IMR-90 (cell line): ENCODE measurements at places on chromosomes 3 and 15.

GRCh38 chr15:53477981-53478766 is 281.3 kb downstream of the WDR72 start:
- no peak overlapping the region for H3K4me3 ChIP-seq
- no peaks in the 10 kb centered on the region for H3K27me3 ChIP-seq
- no peak for DNase-seq
- no peak overlapping the region for H3K27ac ChIP-seq
- no peaks in the 10 kb centered on the region for H3K36me3 ChIP-seq
- H3K4me1 ChIP-seq: no peaks in the 10 kb centered on the region

- no peak overlapping the region for H3K4me3 ChIP-seq
- no peaks in the 10 kb centered on the region for H3K36me3 ChIP-seq
- no peaks in the 10 kb centered on the region for H3K4me1 ChIP-seq
- DNase-seq: no peak
Observed at GRCh38 chr3:154011036-154011435, 110.2 kb upstream of the ARHGEF26 start.

DNA sequence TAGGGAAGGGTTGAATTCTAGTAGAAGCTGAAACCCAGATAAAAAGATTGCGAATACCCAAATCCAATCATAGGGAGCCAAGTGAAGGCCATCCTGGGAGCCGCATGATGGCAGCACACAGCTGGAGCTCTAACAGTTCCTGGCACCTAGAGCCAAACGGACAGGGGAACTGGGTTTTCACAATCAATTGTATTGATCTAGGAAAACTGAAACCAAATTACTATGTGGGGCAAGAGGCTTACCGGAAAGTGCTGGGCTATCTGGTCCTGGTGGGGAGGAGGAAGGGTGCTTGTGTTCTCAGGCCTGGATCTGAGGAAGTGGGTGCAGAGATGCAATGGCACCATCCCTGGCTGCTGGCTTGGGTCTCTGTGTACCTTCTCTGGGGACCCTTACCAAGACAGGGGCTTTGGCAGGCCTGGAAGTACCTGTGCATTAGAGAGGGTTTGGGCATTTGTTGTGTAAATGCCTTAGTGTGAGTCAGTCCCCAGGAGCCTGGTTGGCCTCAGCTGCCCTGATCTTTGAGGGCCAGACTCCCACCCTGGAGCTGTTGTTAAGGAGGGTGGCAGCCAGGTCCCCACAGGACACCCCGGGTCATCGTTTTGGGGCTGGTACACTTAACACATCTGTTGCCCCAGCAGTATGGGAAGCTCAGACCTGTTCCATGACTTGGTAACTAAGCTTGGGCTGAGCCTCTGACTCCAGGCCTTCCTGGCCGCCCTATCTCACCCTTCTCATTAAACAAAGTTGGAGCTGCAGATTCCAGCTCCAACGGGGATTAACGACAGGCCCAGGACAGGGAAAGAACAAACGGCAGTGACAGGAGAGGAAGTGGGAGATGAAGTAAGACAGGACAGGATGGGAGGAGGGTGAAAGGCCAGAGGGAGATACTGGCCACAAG is 8.9 kb upstream of the FURIN start:
- H3K36me3 ChIP-seq: no peaks in the 10 kb centered on the region
- no peak for DNase-seq
- no peak overlapping the region for H3K4me3 ChIP-seq
- H3K27ac ChIP-seq: no peak overlapping the region
- peaks cover 6% of the 10 kb centered on the region for H3K4me1 ChIP-seq

GRCh38 chr15:101255051-101255395 is 3.2 kb upstream of the CHSY1 start:
- H3K4me1 ChIP-seq: peaks cover 10% of the 10 kb centered on the region
- H3K4me3 ChIP-seq: no peak overlapping the region
- no peak overlapping the region for H3K27ac ChIP-seq

DNA sequence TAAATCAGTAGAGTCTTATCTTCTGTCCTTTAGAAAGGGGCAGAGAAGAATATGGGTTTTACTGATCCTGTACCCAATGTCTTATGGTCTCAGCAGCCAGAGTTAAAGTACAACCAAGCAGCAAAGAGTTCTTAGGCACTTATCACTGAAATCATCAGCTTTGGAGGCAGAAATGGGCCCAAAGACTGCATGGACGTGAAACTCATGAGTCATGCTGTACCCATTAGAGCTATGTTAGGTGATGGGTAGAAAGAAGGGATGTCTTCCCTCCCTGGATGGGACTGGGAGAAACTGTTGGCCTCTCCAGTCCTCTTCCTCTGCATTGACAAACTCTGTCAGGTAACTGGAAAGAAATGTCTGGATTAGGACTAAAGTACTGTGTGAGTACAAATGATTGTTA is 63.4 kb downstream of the EOMES start:
- H3K36me3 ChIP-seq: no peaks in the 10 kb centered on the region
- no peak overlapping the region for H3K4me3 ChIP-seq
- DNase-seq: no peak
